HuH-7 (cell line): ENCODE measurements at places on chromosomes 12 and 14.
A peak's percentile ranks its signal among the peaks of the same experiment; 100 is the strongest.

DNA sequence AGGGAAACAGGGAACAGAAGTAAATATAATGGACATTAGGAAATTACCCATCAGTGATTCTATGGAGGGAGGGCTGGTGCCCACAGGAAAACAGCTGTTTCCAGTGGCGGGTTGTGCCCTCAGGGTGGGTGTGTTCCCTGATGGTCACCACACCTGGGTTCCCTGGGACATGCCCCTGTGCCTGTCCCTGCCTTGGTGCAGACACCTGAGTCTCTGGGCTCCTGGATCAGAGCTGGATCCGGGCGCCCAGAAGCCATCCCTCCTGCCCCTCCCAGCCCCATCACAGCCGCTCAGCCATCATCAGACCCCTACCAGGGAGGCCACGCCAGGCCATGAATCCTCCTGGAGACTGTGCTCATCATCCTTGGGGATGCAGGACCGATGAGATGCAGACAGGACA lies 307.2 kb upstream of the SFSWAP start:
- no peak for DNase-seq

- no peak for DNase-seq
These were observed 437.6 kb downstream of the RERGL start for GRCh38 chr12:17652436-17652835.

GRCh38 chr14:60227291-60227690 lies 21.7 kb upstream of the PPM1A start:
- DNase-seq, result no peak

- no peak for DNase-seq
These were observed 36.4 kb downstream of the PPM1H start for GRCh38 chr12:62898526-62898925.

DNA sequence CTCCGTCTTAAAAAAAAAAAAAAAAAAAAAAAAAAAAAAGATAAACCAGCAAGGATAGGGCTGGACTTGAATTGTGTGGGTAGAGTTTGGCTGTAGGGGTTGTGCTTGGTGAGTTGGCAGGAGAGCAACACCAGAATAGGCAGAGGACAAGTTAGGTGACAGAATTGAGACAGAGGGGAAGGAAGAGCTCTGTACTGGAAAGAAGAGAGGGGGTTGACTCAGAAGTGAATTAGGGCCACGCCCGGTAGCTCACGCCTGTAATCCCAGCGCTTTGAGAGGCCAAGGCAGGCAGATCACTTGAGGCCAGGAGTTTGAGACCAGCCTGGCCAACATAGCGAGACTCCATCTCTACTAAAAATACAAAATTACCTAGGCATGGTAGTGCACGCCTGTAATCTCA lies 6.1 kb upstream of the TMEM30B start:
- no peak for DNase-seq

DNA sequence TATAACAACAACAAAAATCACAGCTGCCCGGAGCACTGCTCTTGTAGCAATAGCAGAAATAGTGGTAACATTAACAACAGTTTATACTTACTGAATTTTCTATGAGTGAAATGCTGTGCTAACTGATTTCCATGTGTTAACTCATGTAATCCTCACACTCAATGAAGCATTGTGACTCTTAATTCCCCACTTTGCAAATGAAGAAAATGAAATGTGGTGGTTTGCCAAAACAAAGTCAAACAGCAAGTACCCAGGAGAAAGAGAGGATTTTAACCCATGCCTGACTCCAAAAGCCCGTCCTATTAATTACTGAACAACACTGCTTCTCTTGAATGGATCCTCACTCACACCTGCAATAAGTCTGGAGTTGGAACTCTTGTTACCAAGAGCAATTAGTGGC lies 123.5 kb downstream of the MED13L start:
- DNase-seq, result no peak

DNA sequence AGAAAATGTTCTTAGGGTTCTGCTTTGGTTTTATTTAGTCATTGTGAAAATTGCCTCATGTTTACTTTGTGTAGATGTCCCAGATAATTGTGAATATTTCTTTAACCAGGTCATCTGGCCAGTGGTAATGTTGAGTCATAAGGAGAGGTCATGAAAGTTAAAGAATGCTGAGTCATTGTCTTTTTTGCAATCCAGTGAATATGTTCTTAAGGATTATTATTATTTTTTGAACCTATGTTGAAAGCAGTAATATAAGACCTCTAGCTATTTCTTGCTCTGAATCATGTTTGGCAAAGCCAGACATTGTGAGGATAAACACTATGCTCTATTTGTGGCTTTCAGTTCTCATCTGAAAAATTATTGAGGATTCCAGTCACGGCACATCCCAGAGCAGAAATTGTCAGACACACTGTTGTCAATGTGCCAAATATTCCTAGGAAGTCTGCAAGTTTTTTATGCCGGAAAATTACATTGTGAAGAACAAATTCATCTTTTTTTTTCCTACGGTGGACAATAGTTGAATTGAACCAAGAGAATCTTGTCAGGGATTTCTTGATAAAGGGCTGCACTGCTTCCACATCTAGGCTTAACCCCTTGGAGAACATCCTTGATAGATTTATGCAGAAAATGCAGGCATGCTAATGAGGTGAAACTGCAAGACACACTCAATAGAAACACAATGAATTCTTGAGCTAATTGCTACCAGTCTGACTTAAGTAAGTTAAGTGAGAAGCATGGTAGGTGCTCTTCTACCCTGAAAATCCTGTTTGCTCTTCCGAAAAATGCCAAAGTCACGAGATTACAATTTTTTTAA lies 369.6 kb downstream of the ATP23 start:
- peak; percentile 7 for DNase-seq

GRCh38 chr14:65079201-65079600 lies 23.1 kb downstream of the MAX start:
- no peak for DNase-seq
